Cortex of kidney (tissue), 1 donor: ENCODE measurements at places on chromosomes 6 and 20.

- no peak for DNase-seq
These were observed 64.5 kb downstream of the AKAP7 start for GRCh38 chr6:131199568-131200272.

DNA sequence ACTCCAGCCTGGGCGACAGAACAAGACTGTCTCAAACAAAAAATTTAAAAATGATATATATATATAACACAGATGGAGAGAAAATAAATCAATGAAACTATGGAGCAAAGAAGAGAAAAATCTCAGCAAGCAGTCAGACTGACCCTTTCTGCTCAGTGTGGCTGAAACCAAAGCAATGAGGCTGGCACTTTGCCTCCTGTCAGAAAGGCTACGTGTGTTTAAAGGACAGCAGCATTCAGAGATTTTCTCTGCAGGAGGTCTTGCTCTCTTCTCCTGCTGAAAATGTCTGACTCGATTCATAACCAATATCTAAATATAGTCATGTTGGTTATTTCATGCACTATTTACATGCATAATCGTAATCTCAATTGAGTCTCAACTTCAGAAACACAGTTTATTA lies 527.0 kb upstream of the JARID2 start:
- DNase-seq = no peak

GRCh38 chr6:98924647-98925046 lies 23.1 kb downstream of the FBXL4 start:
- DNase-seq = no peak

DNA sequence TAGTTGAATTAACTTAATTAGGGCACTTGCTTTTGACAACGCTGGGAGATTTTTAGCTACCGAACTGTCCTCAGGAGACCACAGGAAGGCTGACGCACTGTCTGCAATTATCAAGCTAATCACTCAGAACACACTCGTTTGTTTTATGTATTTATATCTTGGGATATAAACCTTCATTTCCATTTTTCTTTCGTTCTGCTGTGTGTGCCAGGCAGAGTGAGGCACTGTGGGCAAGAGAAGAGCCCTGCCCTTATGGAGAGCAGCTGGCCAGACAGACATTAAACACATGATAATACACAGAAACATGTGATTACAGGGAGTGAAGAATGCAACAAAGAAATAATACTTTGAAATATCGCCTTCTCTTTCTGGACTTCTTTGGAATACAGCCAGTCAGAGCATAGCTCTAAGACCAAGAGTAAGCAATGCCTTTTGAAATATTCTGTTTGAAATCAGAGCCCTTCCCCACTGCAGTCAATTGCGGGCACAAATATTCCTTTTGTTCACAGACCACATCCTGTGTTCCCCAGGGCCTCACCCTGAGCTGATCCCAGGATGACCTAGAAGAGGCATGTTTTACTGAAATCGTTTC lies 96.8 kb downstream of the ANKRD60 start:
- no peak for DNase-seq

- no peak for DNase-seq
These were observed 137.6 kb downstream of the IMPG1 start for GRCh38 chr6:75934643-75935472.
